PC-9 (cell line): ENCODE measurements at places on chromosomes 2 and 18. TPM values are rescaled to one million over a fixed set of nuclear protein-coding genes. Genes with fewer than 3 reads are reported as not detected.

Gene YIPF4
- total RNA-seq = 40.9 and 42.4 TPM in 2 replicates

Gene STAT4
- 0.23 and 0.70 TPM in 2 replicates for total RNA-seq

Gene KIAA2012
- total RNA-seq = not detected in 2 replicates

DNA sequence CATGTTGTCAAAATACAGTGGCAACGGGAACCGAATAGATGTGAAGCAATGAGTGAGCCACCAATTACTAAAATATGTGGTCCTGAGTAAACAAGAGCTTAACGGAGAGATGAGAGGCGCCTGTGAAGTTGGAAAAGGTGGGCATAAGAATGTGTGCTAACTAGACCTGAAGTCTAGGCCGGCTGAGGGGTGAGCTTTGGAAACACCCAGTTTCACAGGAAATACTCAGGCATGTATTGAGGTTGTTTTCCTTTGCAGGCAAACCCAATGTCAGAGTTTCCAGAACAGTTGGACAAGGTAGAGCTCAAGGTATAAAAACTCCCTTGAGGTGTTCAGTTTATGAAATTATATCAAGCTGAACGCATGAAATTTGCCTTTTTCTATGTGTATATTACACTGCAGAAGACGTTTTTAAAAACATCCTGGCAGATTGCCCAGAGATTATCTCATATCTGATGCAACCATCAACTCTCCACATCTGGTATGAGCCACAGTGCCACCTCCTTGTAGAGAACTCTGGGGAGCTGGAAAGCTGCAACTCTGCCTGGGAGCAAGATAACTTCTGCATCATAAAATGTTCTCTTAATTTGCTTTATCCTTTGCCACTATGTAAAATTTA lies 3.9 kb upstream of the WDSUB1 start:
- DNase-seq = no peak

- no peak for DNase-seq
Observed at GRCh38 chr2:55712477-55713060, 18.9 kb upstream of the PNPT1 start.

DNA sequence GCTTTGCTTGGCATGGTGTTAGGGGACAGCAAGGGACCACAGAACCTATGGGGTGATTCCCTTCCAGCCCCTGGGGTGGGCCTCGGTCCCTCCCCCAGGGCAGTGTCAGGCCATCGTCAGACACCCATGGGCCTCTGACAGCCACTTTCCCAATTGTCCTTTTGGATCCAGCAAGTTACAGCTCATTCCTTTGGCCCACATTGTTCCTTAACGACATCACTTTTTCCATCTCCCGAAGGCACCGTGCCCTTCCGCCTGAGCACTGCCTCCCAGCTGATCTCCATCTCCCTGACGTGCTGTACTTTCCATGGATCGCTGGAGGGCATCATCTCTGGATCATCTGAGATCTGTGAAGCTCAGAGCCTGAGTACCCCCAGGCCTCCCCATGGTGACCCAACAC lies 10.4 kb upstream of the KCNK3 start:
- DNase-seq = no peak

DNA sequence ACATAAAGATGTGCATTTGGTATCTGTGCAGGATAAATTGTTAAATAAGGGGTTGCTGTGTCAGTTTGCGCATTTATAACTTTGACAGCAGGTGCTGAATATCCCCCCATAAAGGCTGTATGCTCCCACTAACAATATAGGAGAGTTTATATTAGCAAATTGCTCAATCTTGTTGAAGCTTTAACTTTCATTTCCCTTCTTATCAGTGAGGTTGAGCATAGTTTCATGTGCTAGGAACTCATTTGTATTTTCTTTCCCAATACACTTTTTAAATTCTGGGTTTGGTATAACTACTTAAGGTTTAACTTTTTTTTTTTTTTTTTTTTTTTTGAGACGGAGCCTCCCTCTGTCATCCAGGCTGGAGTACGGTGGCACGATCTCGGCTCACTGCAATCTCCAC lies 89.0 kb downstream of the FAM117B start:
- no peak for DNase-seq

GRCh38 chr2:137847443-137847842 lies 116.8 kb upstream of the HNMT start:
- peak; percentile 79 for DNase-seq

GRCh38 chr2:46831869-46832265 lies 83.7 kb downstream of the MCFD2 start:
- no peak for DNase-seq
